Activated naive CD8-positive, alpha-beta T cell treated with anti-CD3 and anti-CD28 coated beads, Interleukin-2, amount 10 ng/mL, durations not matched to agents 7 days and 5 days (primary cell): ENCODE measurements at places on chromosomes 12 and 14. TPM values are rescaled to one million over a fixed set of nuclear protein-coding genes. Genes with fewer than 3 reads are reported as not detected.

- no peaks in the 10 kb centered on the region for H3K4me1 ChIP-seq
- H3K27me3 ChIP-seq, result peaks cover 7% of the 10 kb centered on the region
- no peak overlapping the region for H3K27ac ChIP-seq
- no peak overlapping the region for H3K4me3 ChIP-seq
- DNase-seq, result no peak
Observed at GRCh38 chr12:7304456-7304855, 584 bp downstream of the ACSM4 start.

The MIP gene
- total RNA-seq, result not detected

DNA sequence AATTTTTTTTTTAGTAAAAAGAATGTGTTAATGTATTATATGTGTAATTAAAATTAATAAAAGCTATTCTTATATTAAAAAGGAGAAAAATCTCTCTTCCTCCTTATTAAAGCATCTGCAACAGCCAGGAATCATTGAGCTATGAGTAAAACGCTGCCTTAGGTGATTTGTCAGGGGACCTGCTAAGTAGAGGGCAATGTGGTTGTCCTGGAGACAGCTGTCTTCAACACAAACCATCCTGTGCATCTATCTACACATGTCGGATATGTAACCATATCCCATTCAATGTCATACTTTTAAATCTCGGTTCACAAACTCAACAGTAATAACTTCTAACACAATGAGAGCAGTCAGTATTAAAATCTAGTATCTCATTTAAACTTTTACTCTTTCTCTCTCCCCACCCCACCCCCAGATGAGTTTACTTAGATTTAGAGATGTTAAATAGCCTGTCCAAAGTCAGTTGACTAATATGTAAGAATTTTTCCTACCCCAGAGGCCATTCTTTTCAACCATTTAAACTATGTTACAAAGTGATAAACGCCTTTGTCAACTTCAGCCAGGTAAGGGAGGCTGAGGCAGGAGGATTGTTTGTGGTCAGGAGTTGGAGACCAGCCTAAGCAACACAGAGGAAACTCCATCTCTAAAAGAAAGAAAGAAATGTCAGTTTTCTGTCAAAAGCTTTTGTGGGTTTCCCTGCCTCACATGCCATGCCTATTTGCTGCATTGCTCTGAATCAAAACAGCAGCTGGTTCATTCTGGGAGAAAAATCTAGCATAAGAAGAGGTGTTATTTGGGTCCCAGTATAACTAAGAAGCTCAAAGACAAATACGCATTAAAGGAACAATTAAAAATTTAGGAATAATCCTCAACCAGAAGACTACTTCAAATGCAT lies 413.7 kb upstream of the CCDC196 start:
- H3K4me1 ChIP-seq, result peaks cover 12% of the 10 kb centered on the region
- H3K36me3 ChIP-seq, result no peaks in the 10 kb centered on the region
- peaks cover 5% of the 10 kb centered on the region for H3K27me3 ChIP-seq
- no peak overlapping the region for H3K27ac ChIP-seq
- H3K4me3 ChIP-seq, result no peak overlapping the region

The DNAH10 gene
- 0.28 TPM for total RNA-seq

- peaks cover 47% of the 10 kb centered on the region for H3K36me3 ChIP-seq
- no peak overlapping the region for H3K4me3 ChIP-seq
- no peak for DNase-seq
- peaks cover 23% of the 10 kb centered on the region for H3K4me1 ChIP-seq
Observed at GRCh38 chr14:64193821-64194220, 100.3 kb downstream of the ESR2 start.

DNA sequence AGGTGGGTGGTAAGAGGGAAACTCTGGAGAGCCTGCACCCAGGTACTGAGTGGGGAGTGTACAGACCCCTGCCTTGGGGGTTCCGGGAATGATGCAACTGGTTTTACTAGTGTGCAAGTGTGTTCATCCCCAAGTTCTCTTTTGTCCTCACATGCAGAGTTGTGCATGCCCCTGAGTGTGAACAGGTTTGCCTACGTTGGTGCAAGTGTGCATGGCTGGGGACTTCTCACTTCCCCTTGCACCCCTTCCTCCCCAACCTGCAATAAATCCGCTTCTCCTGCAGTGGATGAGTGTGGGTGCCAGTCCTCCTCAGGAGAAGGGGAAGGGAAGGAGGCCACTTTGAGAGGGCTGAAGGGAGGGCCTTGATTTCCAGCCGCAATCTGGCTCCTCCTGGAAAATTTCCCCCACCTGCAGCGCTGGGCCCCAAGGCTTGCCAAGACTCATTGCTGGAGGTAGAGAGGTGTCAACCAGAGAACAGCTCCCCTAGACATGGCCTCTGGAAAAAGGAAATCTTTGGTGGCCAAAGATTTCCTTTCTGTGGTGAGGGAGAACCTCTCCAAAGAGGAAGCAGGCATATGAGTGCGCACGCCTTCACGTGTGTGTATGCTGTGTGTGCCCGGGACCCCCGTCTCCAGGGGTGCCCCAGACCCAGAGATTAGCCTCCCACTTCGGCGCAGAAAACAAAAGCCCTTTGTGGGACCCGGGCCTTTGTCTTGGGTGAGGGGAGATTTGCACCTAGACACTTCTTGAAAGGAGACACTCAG lies 5.5 kb downstream of the AQP2 start:
- no peak for DNase-seq
- peaks cover 4% of the 10 kb centered on the region for H3K4me1 ChIP-seq
- no peak overlapping the region for H3K27ac ChIP-seq
- H3K27me3 ChIP-seq, result peaks cover 75% of the 10 kb centered on the region

GRCh38 chr14:93381644-93382043 lies 34.7 kb downstream of the COX8C start:
- no peak overlapping the region for H3K27ac ChIP-seq
- DNase-seq, result no peak
- H3K36me3 ChIP-seq, result no peaks in the 10 kb centered on the region
- H3K27me3 ChIP-seq, result peaks cover 39% of the 10 kb centered on the region

DNA sequence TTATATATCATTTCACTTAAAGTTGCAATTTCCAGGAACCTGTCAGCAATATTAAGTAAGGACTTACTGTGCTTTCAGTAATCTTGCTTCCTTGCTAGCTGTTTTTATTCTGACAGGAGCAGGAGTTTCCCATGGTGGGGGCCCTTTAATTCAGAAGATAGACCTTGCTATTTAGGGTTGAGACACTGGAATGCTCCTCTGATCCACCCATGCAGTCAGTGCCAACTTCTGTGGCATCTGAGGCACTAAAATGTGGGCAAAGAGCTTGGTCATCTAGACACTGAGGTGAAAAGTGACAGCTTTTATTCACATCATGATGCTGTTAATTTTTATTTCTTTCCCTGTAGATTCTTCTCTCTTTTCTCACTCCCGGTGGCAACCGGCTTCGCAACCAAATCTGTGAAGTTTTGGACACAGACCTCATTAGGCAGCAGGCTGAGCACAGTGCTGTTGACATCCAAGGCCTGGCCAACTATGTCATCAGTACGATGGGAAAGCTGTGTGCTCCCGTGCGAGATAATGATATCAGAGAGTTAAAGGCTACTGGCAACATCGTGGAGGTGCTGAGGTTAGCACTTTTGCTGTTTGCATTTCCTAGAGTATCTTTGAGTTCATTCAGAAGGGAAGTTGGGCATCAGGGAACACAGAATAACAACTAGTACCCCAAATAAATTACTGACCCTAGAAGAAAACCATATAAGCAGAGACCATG lies 18.8 kb downstream of the TCP11L2 start:
- H3K4me3 ChIP-seq, result no peak overlapping the region
- H3K4me1 ChIP-seq, result no peaks in the 10 kb centered on the region
- H3K27me3 ChIP-seq, result no peaks in the 10 kb centered on the region
- no peak for DNase-seq

- H3K27me3 ChIP-seq, result no peaks in the 10 kb centered on the region
- peaks cover 7% of the 10 kb centered on the region for H3K36me3 ChIP-seq
Observed at GRCh38 chr12:31321186-31321896, 4.6 kb downstream of the SINHCAF start.

- H3K27ac ChIP-seq, result no peak overlapping the region
- H3K4me3 ChIP-seq, result no peak overlapping the region
- no peaks in the 10 kb centered on the region for H3K4me1 ChIP-seq
- H3K27me3 ChIP-seq, result peaks cover 18% of the 10 kb centered on the region
Observed at GRCh38 chr14:104253223-104253822, 114.9 kb downstream of the KIF26A start.

The CACNA1C gene
- 0.11 TPM for total RNA-seq

DNA sequence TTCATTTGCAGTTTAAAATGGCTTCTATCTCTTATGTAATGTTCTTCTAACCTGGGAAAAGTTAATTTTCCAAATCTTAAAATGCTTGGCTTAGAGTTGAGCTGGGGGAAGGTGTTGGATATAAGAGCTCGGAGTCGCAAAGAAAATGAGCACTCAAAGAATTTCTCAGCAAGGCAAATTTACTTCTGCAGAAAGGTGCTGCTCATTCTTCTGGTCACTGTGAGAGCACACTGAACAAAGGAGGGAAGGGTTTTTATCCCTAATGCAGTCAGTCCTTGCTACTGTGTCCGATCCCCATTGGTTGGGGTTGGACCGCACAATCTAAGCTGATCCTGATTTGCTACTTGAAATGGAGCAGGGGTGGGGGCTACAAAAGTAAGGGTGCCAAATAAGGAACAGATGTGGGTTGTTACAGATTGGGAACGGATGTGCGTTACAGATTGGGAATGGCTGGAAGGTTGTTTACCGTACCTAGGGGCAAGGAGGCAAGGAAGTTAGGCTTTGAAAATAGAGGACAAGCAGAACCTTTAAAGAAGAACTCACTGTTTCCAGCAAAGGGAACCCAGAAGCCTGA lies 19.4 kb downstream of the TXNRD1 start:
- H3K4me1 ChIP-seq, result no peaks in the 10 kb centered on the region
- peaks cover 3% of the 10 kb centered on the region for H3K27me3 ChIP-seq
- H3K4me3 ChIP-seq, result no peak overlapping the region
- H3K36me3 ChIP-seq, result peaks cover 10% of the 10 kb centered on the region
- H3K27ac ChIP-seq, result no peak overlapping the region
